Transverse colon (tissue), 4 donors: ENCODE measurements at places on chromosomes 6 and 20. TPM values are rescaled to one million over a fixed set of nuclear protein-coding genes. Genes with fewer than 3 reads are reported as not detected.

Gene CLDN20
- not detected for total RNA-seq

DNA sequence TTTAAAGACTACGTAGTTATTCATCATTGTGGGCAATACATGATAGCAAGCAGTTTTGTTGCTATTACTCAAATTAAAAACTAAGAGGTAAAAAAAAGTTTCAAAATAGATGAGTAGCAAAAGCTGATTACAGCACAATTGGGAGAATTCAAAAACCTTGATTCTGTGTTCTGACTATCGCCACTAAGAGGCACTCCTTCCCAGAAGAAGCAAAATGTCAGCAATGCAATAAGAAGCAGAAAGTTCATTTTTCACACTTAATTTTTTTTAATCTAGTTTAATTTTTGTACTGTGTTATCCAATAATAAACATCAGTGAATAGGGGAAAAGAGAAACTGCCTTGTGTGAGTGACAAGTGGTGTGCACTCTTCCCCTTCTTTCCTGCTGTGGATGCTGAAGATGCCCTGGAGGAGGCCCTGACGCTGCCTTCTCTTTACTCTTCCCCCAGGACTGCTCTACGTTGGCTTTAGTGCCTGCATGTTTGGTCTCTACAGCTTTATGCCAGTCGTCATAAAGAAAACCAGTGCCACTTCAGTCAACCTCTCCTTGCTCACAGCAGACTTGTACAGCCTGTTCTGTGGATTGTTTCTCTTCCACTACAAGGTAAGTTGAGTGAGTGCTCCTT, 263.2 kb upstream of the PLN start:
- DNase-seq: no peak
- no peaks in the 10 kb centered on the region for H3K27me3 ChIP-seq
- no peaks in the 10 kb centered on the region for H3K4me1 ChIP-seq
- H3K36me3 ChIP-seq: no peaks in the 10 kb centered on the region
- H3K27ac ChIP-seq: no peak overlapping the region

Gene DAAM2
- total RNA-seq: 31.6 TPM

- H3K27ac ChIP-seq: no peak overlapping the region
- no peak for DNase-seq
- H3K4me3 ChIP-seq: no peak overlapping the region
- no peaks in the 10 kb centered on the region for H3K36me3 ChIP-seq
Measured at GRCh38 chr20:7710440-7710839, 229.8 kb downstream of the HAO1 start.

- peak overlapping the region; percentile 97 for H3K27ac ChIP-seq
Measured at GRCh38 chr20:41137614-41138474, 501 bp downstream of the PLCG1 start.

Gene KIZ
- 35.5 TPM for total RNA-seq

DNA sequence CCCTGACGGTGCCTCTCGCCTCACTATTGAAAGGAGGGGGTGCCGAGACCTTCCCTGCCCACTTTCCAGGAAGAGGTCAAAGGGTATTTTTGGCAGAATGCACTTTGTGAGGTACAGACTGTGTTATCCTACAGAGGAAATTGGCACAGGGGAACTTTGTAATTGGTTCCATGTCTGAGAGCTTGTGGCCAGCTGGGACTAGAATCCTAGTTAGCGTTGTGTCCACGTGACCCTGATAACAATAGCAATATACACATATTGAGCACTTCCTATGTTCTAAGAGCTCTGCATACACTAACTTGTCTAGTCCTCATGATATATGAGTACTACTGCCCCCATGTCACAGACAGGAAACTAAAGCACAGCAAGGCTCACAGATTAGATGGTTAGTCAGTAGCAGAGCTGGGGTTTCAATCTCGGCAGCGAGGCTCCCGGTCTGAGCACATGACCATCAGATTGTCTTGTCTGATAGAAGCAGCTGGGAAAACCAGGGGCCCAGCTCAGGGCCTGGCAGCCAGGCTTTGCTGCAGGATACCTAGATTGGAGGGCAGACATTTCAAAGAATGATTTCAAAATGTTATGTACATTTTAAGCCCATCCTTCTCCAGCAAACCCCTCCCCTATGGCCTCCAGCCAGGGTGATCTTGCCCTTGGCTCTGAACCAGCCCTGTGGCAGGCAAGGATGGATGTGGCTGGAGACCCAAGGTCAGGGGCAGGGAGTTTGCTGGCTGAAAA, 1.4 kb downstream of the MAPK13 start:
- H3K4me1 ChIP-seq: peaks cover 29% of the 10 kb centered on the region
- H3K36me3 ChIP-seq: peaks cover 19% of the 10 kb centered on the region
- H3K4me3 ChIP-seq: peak overlapping the region; percentile 56
- DNase-seq: peak; percentile 76

GRCh38 chr20:38764567-38765318, 16.5 kb downstream of the ACTR5 start:
- no peak overlapping the region for H3K27ac ChIP-seq
- DNase-seq: no peak
- peaks cover 22% of the 10 kb centered on the region for H3K36me3 ChIP-seq
- no peaks in the 10 kb centered on the region for H3K4me1 ChIP-seq
- no peaks in the 10 kb centered on the region for H3K27me3 ChIP-seq

DNA sequence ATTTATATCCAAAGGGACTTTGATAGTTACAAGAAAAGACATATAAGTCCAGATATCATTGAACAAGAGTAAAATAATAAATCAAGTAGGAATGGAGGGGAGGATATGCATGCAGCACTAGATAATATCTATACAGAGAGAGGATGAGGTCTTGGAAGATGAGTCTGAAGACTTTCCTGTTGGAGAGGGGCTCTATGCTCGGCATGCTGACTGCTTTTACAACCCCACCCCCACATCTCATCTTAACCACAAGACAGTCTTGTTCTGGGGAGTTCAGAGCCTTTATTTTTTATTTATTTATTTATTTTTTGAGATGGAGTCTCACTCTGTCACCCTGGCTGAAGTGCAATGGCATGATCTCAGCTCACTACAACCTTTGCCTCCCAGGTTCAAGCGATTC, 48.4 kb upstream of the IER3 start:
- no peak for DNase-seq
- no peak overlapping the region for H3K4me3 ChIP-seq
- H3K27ac ChIP-seq: no peak overlapping the region
- peaks cover 8% of the 10 kb centered on the region for H3K4me1 ChIP-seq

DNA sequence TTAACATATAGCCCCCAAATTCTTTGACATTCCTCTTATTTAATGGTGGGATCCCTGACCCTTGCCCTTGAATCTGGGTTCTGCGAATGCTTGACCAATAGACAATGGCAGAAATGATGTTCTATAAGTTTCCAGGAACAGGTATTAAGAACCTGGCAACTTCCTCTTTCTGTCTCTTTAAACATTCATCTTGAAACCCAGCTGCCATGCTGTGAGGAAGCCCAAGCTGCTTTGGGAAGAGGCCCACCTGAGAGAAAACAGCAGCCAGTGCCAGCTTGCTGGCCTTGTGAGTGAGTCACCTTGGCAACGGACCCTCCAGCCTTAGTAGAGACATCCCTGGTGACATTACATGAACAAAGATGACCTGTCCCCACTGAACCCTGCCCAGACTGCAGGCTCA, 45.2 kb upstream of the RALY start:
- H3K36me3 ChIP-seq: no peaks in the 10 kb centered on the region
- no peak overlapping the region for H3K4me3 ChIP-seq
- no peaks in the 10 kb centered on the region for H3K4me1 ChIP-seq
- no peaks in the 10 kb centered on the region for H3K27me3 ChIP-seq
- no peak for DNase-seq
- no peak overlapping the region for H3K27ac ChIP-seq

DNA sequence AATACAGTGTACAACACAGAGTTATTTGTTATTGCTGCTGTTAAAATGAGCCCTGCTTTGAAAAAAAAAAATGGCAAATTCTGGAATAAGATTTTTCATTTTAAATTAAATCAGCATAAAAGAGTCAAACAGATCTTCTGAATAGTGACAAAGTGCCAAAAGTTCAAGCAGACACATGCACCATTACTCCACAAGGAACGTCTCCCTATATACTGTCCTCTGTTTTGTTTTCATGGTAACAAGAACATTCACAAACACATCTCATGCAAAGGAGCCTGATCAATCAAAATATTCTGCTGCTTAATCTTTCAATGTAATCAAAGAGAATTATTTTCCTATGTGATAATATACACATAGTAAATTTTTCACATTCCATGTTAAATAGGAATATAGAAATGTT, 2.7 kb downstream of the HIVEP2 start:
- no peaks in the 10 kb centered on the region for H3K36me3 ChIP-seq
- H3K27me3 ChIP-seq: no peaks in the 10 kb centered on the region
- DNase-seq: no peak
- H3K4me3 ChIP-seq: no peak overlapping the region
- no peak overlapping the region for H3K27ac ChIP-seq
- peaks cover 9% of the 10 kb centered on the region for H3K4me1 ChIP-seq

GRCh38 chr6:20213271-20213798, 1.1 kb upstream of the MBOAT1 start:
- no peaks in the 10 kb centered on the region for H3K27me3 ChIP-seq
- no peaks in the 10 kb centered on the region for H3K36me3 ChIP-seq
- peak overlapping the region; percentile 92 for H3K27ac ChIP-seq
- DNase-seq: no peak
- no peak overlapping the region for H3K4me3 ChIP-seq

Gene TRAPPC3L
- total RNA-seq: not detected

DNA sequence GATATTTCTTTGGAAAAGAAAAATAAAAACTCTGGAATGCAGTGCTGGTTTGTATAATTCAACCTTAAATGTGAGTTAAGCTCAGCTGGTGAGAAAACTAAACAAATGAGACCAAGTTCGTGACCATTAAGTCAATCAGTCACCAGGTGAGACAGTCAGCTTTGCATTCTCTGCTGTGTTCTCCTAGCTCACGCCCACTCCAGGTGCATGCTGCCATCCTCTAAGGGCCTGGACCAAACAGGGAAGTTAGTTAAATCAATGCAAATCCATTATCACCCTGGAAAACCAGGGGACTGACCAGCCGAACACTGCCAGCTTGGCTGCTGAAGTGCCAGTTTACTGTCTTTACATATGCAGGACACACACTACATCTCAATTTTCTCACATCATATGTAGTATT, 7.2 kb downstream of the TPBG start:
- H3K27ac ChIP-seq: no peak overlapping the region
- DNase-seq: no peak
- H3K27me3 ChIP-seq: no peaks in the 10 kb centered on the region
- no peaks in the 10 kb centered on the region for H3K36me3 ChIP-seq
- no peak overlapping the region for H3K4me3 ChIP-seq
- H3K4me1 ChIP-seq: no peaks in the 10 kb centered on the region

Gene RIMS1
- total RNA-seq: not detected

GRCh38 chr6:147648916-147649315, 140.4 kb downstream of the SAMD5 start:
- no peaks in the 10 kb centered on the region for H3K4me1 ChIP-seq
- no peak overlapping the region for H3K27ac ChIP-seq
- H3K36me3 ChIP-seq: no peaks in the 10 kb centered on the region
- DNase-seq: no peak
- H3K4me3 ChIP-seq: no peak overlapping the region

DNA sequence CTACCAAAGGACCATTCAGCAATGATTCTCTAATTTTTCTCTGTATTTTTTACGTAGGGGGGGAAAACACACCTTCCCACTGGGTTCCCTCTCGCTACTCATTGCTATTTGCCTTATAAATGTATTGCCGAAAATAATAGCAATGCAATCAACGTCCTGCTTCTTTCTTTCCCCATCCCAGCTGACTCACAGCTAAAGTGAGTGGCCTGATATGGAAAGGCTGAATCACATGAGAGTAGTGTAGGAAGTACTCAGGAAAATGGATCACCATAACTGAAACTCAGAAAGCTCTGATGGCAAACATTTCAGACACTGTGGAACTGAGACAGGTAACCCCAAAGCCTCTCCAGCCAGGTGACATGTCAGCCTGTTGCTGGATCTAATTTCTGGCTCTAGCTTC, 49.3 kb upstream of the SRPK1 start:
- DNase-seq: no peak
- H3K4me3 ChIP-seq: no peak overlapping the region
- H3K27ac ChIP-seq: no peak overlapping the region
- H3K4me1 ChIP-seq: no peaks in the 10 kb centered on the region
- H3K36me3 ChIP-seq: no peaks in the 10 kb centered on the region

- no peak overlapping the region for H3K4me3 ChIP-seq
- H3K4me1 ChIP-seq: no peaks in the 10 kb centered on the region
- no peaks in the 10 kb centered on the region for H3K36me3 ChIP-seq
Measured at GRCh38 chr6:163823577-163823976, 409.1 kb downstream of the QKI start.

Gene OSTM1
- 26.3 TPM for total RNA-seq

- H3K4me1 ChIP-seq: peaks cover 43% of the 10 kb centered on the region
- no peaks in the 10 kb centered on the region for H3K36me3 ChIP-seq
- H3K27me3 ChIP-seq: no peaks in the 10 kb centered on the region
- no peak overlapping the region for H3K27ac ChIP-seq
- no peak overlapping the region for H3K4me3 ChIP-seq
- no peak for DNase-seq
Measured at GRCh38 chr6:4814212-4814611, 38.0 kb downstream of the CDYL start.

GRCh38 chr20:25188218-25188617, 7.3 kb upstream of the ENTPD6 start:
- no peaks in the 10 kb centered on the region for H3K27me3 ChIP-seq
- no peaks in the 10 kb centered on the region for H3K36me3 ChIP-seq
- no peak overlapping the region for H3K4me3 ChIP-seq
- DNase-seq: no peak
- H3K27ac ChIP-seq: no peak overlapping the region

- no peak overlapping the region for H3K27ac ChIP-seq
- no peak for DNase-seq
- H3K4me1 ChIP-seq: no peaks in the 10 kb centered on the region
- H3K27me3 ChIP-seq: no peaks in the 10 kb centered on the region
Measured at GRCh38 chr6:127222418-127222817, 44.2 kb upstream of the RNF146 start.

DNA sequence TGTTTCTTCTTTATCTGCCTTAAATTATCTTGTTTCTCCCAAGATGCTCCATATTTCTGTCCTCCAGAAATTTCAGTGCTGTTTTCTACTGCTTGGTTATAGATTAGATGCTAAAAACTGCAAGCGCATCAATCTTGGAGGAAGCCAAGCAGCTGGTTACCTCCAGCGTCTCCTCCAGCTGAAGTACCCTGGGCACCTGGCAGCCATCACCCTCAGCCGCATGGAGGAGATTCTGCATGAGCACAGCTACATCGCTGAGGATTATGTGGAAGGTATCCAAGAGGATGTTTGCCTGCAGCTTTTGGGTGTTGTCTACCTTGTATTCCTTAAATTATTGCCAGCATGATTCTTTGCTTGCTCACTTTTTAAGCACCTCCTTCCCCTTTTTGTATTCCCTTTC, 3.8 kb downstream of the ACTR5 start:
- no peak overlapping the region for H3K4me3 ChIP-seq
- H3K36me3 ChIP-seq: no peaks in the 10 kb centered on the region
- no peak for DNase-seq
- H3K27ac ChIP-seq: no peak overlapping the region

- no peaks in the 10 kb centered on the region for H3K4me1 ChIP-seq
- H3K36me3 ChIP-seq: no peaks in the 10 kb centered on the region
- no peaks in the 10 kb centered on the region for H3K27me3 ChIP-seq
- DNase-seq: no peak
- H3K4me3 ChIP-seq: no peak overlapping the region
Measured at GRCh38 chr6:134537146-134537555, 219.2 kb upstream of the SGK1 start.

- H3K36me3 ChIP-seq: no peaks in the 10 kb centered on the region
- H3K4me3 ChIP-seq: no peak overlapping the region
- H3K27ac ChIP-seq: no peak overlapping the region
- no peaks in the 10 kb centered on the region for H3K27me3 ChIP-seq
- no peaks in the 10 kb centered on the region for H3K4me1 ChIP-seq
Measured at GRCh38 chr6:33439956-33440648, 14.3 kb upstream of the ZBTB9 start.
